NCI-H524 (cell line): ENCODE measurements at places on chromosomes 2 and 18.

DNA sequence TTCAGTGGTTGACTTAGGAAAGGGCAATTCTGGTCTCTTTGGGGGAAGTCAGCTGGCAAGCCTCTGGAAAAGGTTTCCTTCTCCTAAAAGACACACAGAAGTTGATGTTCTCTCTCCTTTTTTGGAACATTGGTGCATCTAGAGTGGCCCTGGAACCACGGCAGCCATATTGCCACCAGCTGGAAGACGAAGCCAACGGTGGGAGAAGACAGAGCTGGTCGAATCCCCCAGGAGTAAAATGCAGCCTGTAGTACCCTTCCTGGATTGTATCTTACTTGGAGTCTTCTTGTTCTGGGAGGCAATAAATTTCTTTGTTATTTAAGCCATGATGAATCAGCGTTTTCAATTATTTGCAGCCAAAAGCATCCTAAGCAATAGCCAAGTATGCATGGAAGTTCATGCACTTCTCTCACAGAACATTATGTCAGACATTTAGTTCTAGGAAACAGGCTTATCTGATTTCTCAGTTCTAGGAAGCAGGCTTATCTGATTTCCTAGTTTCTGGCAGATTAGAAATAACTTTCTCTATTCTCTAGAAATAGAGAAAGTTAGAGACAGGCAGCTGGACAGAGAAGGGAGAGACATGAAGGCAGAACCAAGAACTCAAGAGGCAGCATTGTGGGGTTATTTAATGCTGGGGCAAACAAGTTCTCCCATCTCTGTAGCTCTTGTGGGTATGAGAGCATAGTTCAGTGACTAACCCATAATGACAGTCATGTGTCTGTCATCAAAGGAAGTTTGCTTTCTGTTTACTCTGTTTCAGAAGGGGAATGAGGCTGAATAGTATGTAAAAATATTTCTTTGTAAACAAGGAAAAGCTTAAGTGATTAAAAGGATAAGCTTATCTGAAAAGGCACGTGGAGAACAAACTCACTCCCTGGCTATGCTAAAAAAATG, 40.5 kb upstream of the NABP1 start:
- DNase-seq = no peak

GRCh38 chr2:54213082-54213481, 42.9 kb downstream of the TSPYL6 start:
- DNase-seq = no peak

DNA sequence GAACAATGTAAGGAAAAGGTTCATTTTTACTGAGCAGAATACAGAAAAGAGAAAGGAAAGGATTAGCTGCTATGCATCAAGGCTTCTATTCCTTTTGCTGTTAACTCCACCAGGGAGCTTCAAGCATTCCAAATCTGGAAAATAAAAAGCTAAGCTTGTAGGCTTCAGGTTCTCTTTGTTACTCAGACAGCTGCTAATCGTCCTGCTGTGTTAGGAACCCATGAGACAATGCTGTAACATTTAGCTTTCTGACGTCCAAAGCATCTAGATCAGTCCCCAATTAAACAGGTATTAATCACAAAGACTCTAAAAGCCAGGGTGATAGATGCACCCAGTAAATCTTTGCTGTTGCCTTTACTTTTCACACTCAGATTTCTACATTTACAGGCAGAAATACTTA, 103.8 kb downstream of the EPHA4 start:
- no peak for DNase-seq

DNA sequence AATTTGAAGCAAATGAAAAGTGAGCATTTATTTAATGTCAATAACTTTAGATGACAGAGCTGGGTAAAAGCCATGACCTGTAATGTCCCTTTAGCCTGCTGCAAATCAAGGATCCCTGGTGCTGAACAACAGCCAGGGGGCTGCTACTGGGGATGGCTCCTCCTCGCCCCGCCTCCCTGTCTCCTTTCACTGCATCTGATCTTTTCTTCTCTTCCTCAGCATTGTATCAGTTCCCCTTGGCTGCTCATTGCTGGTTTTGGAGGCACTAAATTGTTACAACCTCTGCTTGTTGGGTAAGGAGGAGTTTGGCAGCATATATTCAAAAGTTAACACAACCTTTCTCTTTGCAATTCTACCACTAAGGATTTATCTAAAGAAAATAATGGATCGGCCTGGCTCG, 236.3 kb upstream of the ID2 start:
- DNase-seq = no peak

DNA sequence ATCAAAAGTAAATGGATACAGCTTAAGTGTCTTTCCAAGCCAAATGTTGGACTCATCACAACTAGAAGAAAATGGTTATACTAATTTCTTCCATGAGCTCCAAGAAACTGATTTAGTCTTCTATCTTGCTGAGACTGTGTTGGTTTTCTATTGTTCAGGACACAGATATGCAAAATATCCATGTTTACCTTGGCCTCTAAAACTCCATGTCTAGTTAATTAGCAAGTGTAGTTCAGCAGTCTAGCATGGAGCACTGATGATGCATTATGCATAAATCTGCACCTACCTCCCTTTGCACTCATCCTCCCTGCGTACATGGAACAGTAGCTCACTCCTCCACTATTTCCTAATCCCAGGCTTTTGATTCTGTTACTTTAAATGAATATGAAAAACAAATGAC, 731.4 kb upstream of the CHAC2 start:
- no peak for DNase-seq

DNA sequence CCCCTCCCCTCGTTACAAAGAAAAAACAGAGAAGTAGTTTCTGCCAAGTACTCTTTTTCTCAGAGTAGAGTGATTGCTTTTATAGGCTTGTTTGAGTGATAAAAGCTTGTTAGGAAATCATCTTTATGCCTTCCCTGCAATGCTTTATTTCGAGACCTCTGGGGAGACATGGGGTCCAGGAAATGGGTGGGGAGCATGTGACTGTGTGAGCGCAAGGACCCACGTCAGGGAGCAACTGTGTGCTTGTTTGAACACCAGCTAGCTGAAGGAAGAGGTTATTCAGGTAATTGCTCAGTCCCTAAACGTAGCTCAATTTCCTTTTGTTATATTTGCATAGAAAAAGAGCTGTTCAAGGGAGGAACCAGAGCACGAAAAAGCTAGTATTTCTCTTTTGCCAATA, 187.3 kb downstream of the FAM210A start:
- DNase-seq = no peak
